Activated CD4-positive, CD25-positive, alpha-beta regulatory T cell (primary cell): ENCODE measurements at places on chromosomes 1 and 21.

DNA sequence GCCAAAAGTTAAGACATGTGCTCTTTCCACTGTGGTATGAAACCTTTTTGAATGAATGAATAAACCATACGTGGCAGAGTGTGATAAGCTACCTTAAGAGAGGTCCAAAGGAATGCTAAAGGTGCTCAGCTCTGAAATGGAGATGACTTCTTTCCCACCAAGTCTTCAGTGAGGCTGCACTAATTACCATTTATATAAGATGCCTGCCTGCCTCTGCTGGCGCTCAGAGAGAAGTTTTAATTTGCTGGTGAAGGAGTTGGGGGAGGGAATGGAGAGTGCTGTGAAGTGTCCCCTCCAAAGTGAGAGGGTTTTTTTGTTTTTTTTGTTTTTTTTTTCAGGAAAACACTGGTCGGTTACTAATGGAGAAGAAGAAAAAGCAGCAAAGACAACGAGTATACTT, 559.0 kb downstream of the OMA1 start:
- DNase-seq, result no peak

DNA sequence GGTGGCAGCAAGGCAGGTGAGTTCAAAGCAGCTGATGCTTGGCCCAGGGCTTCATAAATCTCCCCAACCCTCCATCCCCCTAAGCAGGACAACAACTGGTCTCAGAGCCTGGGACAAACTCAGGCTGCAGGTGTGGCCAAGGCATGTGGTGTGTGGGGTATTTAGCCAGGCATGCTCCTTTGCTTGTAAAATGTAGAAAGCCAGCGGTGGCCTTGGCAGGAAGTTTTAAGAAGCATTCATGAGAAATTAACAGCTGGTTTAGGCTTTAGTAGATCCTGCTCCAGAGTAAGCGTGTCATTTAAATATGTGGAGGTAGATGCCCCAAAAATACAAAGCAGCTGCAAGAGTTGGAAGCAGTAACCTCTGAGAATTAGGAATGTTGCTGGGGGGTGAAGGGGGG, 44.8 kb downstream of the NTPCR start:
- DNase-seq, result no peak

- no peak for DNase-seq
Observed at GRCh38 chr1:63917571-63918417, 144.0 kb downstream of the ROR1 start.

DNA sequence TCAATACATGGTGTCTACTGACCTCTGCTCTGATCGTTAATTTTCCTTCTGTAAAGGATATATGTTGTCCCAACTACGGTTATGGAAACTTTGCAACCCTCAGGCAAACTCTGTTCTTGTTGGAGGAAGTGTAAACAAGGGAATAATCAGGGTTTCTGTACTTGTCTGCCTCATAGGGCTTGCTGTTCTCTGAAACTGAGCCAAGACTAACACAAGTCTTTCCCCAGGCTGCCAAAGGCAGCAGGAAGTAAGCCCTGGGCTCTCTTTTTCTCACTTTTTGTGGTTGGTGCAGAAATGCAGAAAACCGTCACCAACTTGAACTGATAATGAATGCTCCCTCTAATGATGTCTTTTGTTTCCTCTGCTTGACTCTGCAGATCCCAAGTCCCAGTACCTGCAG, 7.6 kb downstream of the CYP4X1 start:
- DNase-seq, result no peak

DNA sequence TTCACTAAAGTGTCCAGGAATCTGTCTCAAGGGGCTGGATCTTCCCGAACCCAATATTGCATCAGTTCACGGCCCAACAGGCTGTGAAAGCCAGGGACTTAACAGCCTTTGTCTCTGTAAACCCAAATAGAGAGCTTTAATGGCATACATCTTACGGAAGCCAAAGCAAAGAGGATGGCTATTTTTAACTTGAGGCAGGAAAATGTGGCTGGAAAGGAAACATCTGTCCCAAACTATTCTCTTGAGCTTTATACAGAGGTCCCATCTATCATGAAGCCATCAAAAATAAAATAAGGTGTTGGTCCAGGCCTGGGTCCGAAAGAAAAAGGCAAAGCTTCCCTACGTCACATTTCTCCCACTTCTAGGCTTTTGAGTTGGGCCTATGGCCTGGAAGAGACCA, 7.7 kb upstream of the CD34 start:
- no peak for DNase-seq

GRCh38 chr1:151860504-151861187, 7.1 kb upstream of the THEM5 start:
- DNase-seq, result no peak

GRCh38 chr21:40985370-40985769, 138.4 kb upstream of the DSCAM start:
- DNase-seq, result no peak

DNA sequence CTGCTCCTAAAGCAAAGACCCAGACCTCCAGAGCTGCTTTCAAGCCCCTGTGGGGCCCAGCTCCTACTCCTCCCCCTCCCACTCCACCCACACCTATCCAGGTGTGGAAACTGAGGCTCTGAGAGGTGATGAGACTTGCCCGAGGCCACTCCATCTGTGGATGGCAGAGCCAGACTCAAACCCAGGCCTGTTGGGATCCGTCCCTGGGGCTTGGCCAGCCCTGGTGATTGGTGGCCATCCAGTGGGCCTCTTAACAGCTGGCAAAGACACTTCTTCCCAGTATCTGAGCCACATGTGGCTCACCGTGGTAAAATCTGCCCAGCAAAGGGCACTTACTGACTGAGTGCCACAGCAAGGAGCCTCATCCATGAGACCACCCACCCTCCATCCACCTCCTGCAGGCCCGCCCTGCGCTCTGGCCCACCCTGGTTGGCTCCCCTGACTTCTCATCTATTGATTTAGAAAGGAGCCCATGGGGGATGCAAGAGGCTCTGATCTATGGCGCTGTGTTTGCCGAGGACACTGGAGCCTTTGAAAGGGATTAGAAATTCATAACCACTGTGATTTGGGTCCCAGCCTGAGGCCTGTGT, 398.5 kb downstream of the PTPRU start:
- DNase-seq, result no peak

DNA sequence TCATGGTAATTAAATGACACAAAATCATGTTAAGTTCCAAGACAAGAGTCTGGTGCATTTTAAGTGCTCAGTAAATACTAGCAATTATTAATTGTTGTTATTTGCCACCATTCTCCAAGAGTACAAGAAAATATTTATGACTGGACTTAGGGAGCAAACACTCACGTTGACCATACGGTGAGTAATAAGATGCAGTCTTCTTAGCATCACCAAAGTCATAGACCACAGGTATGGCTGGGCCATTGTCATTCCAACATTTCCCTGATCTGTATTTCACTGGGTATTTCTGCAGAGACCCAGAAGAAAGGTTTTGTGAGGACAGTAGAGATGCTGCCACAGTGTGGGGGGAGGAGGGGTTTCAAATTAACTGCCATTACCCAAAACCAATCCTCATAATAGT, 4.7 kb downstream of the ITLN2 start:
- no peak for DNase-seq

GRCh38 chr1:34688006-34688741, 66.7 kb upstream of the GJB5 start:
- DNase-seq, result no peak

DNA sequence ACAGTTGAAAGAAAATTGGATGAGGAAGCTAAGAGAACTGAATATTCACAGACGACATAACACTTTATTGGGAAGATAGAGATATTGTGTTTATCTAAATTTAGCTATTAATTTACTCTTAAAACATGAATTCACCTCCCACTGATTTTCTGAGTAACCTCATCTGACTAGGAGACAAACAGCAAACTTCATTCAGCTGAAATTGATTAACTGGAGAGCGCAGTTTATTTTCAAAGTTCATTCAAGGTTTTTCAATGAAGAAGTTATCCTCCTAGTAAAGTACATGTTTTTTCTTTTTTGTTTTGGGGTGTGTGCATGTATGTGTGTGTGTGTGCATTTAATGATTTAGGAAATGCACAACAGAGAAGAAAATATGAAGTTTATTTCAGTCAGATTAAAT, 215.0 kb downstream of the KCNT2 start:
- DNase-seq, result no peak

GRCh38 chr1:40155910-40156309, 5.3 kb upstream of the RLF start:
- DNase-seq, result no peak

DNA sequence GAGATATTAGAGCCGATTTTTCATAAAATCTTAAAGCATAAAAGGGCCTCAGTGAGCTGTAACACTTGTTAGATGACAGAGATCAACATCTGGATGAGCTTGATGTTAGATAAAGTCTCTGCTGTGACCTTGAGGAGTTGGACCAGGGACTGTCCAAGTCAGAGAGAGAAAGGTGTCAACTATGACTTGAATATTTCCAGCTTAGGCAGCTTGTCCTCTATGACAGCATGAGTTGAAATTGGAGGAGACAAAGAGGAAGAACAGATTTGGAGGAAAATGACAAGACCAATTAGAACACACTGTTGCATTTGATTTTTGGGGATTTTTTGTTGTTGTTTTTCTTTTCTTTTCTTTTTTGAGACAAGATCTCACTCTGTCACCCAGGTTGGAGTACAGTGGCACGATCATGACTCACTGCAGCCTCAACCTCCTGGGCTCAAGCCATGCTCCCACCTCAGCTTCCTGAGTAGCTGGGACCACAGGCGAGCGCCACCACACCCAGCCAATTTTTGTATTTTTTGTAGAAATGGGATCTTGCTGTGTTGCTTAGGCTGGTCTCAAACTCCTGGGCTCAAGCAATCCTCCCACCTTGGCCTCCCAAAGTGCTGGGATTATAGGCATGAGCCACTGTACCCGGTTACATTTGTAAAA, 35.3 kb upstream of the CLIC4 start:
- DNase-seq, result no peak

DNA sequence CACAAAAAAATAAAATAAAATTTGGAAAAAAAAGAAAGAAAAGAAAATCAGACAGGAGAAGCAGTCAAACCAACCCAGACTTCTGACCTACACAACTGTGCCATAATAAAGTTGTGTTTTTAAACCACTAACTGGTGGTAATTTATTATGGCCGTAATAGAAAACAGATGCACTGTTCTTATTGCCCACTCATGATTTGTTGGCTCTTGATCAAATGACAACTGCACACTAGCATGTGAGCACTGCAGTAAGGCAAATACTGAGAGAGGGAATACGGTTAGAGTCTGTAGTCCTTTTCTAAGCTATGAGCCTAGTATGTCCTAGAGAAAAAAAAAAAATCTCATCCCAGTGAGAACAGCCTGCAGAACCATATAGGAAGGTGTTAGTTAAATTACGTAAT, 61.2 kb upstream of the TNR start:
- no peak for DNase-seq

DNA sequence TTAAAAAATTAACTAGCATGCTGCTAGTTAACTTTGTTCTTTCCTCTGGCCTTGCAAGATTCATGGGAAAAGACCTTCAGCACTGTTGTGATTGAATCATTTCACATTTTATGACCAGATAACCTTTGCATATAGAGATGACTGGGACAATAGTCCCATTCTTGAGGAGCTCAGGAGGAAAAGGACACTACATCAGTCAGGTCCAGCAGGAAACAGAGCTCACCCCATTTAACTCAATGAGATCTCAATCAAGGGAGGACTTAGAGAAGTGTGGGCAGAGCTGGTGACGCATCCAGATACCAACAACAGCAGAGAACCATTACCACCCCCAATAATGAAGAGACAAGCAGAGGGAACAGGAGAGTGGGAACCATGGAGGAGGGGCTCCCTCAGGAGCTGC, 109.4 kb upstream of the GUCA2B start:
- DNase-seq, result no peak

GRCh38 chr1:236141447-236142252, 689 bp upstream of the GPR137B start:
- no peak for DNase-seq

- DNase-seq, result no peak
Observed at GRCh38 chr1:97010566-97011264, 289.1 kb downstream of the PTBP2 start.

DNA sequence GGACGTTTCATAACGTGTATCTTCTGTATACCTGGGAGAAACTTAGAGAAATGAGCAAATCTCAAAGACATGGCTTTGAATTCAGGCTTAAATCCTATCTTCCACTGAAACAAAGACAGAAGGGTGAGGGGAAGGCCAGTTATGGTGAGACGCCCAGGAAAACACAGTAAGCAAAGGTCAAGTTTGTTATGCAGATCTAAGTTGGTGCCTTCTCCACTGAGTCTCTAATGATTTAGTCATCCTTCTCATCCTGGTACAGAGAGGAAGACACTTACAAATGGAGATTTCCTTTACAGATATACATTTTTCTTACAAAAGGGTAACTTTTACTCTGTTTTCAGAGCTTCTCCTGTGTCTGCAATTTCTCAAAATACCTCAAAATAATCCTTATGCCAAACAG, 64.4 kb downstream of the MAP3K7CL start:
- no peak for DNase-seq

DNA sequence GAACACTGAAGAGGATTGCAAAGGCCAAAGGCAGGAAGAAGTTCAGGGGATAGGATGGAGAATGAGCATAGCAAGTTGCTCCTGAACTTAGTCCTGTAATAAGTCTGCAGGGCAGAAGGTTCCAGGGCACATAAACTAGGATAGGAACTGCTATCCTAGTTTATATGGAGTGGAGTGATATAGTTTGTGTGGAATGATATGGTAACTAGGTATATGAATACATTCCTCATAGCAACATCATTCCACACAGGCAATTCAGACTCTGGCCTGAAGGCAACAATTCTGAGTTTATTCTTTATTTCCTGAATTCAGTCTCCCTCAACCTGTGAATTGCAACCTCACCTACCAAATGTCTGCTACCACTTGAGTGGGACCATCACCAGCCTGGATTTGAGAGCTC, 154.9 kb upstream of the GREM2 start:
- DNase-seq, result no peak

- DNase-seq, result no peak
Observed at GRCh38 chr1:205687242-205687641, 6.9 kb upstream of the SLC45A3 start.

GRCh38 chr1:217599154-217599553, 31.7 kb downstream of the GPATCH2 start:
- DNase-seq, result no peak

DNA sequence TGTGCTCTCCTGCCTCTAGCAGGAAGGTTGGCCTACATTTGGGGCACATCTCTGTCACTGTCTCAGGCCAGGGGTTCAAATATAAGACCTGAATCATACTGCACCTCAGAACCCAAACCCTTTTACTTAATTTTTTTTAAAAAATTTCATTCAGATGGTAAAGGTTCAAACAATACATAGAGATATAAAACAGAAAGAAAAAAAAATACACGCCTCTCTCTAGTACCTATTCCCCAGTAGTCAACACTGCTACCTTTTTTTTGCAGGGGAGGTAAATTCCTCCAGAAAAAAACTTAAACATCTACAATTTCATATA, 32.9 kb downstream of the MAPKAPK2 start:
- DNase-seq, result no peak

- DNase-seq, result no peak
Observed at GRCh38 chr1:189530162-189530561, 947.5 kb downstream of the BRINP3 start.

DNA sequence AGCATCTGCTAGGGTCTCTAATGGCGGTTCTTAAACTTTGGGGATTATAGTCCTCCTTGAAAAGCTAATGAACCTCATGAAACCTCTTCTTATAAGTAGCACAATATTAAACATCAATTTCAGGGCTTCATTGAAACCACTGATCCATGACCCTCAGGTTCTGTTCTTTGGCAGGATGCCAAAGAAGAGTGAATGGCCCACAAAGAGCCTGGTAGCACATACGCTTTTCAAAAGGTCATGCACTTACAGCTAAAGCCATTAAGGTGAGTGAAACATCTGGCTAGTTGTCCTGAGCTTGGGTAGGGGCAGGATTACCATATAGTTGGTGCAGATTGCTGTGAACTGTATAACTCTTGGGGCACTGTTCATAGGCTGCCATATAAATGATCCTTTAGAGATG, 42.3 kb downstream of the MDM4 start:
- no peak for DNase-seq
